ENCODE measurements at places on chromosomes 7 and 10.

- DNase-seq = no peak
These were observed 8.8 kb downstream of the LIMK1 start for GRCh38 chr7:74092321-74092963.

GRCh38 chr10:75470901-75471300, 39.5 kb downstream of the LRMDA start:
- DNase-seq = no peak

GRCh38 chr7:77184990-77185389, 14.6 kb downstream of the FGL2 start:
- DNase-seq = no peak

- no peak for DNase-seq
These were observed 55.7 kb downstream of the TPK1 start for GRCh38 chr7:144780071-144780608.

DNA sequence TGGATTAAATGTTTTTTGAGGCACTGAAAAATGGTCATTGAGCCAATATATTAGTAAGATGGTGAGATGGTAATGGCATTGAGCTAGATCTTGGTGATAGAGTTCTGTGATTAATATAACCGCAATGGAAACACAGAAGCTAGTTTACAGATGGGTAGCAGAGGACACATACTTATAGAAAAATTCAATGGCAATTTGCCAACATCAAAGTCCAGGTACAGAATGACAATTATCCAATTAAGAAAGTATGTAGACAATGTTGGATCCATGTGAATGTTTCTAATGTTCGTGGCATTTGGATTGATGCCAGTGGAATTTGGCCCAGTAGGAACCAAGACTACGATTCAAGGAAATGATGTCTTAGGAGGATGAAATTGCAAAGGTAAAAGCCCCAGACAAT, 187.8 kb downstream of the GNAT3 start:
- no peak for DNase-seq

GRCh38 chr7:76054123-76055120, 6.5 kb downstream of the MDH2 start:
- no peak for DNase-seq

- no peak for DNase-seq
These were observed 211.2 kb downstream of the CRPPA start for GRCh38 chr7:16210171-16210570.

GRCh38 chr10:61438141-61438988, 14.8 kb downstream of the TMEM26 start:
- DNase-seq = no peak

Data from smooth muscle cell of the brain vasculature (primary cell).